ENCODE measurements at places on chromosomes 12 and 14.

DNA sequence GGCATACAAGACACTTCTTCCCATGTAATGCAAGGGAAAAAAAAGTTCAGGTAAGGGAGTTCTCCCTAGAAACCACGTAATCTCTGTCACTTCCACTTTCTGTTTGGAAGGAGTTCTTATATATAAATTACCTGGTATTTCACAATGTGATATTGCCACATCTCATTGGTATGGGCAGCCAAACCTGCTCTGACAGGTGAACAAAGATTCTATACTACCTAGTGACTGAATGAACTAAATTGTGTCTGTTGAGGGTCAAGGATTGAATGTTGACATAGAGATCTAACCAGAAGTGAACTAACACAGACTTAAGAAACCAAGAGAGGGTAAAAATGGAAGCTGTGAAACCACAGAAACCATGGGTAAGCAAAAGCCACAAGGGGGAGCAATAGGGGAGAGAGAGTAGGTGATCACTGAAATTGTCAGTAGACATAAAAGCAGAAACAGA, 161.3 kb downstream of the RPL10L start:
- DNase-seq, result no peak

DNA sequence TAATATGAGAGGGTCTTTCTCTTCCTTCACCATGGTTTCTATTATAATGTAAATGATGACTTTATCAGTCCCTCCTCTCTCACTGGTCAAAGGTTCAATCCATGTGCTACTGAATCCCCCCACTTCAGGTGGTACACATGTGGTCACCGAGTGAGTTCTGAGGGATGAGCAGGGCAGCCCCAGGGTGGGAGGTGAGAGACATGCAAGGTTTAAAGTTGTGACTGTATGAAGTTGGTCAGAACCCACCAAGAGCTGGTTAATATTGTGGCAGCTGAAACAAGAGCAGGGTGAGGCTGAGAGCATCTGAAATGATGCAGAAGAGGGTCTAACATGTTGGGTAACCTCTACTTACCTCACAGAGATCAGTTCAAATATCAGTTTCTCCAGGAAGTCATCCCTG, 444.7 kb upstream of the FBXO33 start:
- no peak for DNase-seq

GRCh38 chr12:116677202-116677661, 60.6 kb downstream of the SPRING1 start:
- no peak for DNase-seq

- DNase-seq, result no peak
These were observed 16.1 kb downstream of the PITPNM2 start for GRCh38 chr12:123134826-123135225.

DNA sequence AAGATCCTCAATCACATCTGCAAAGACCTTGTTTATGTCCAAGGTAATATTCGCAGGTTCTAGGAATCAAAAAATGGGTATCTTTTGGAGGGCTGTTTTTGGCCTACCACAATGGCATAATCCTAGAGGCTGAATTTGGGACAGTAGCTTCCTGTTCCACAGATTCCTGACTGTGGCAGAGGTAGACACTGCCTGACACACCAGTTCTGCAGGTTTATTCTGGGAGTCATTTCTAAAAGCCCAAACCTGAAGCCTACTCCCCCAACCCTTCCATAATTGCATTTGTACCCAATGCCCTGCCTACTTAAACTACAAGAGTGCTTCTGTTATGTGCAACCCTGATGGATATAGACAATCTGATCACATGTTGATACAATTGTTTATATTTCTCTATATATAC, 378.9 kb downstream of the PCNX1 start:
- no peak for DNase-seq

- no peak for DNase-seq
These were observed 3.5 kb downstream of the TAC3 start for GRCh38 chr12:57012600-57013465.

GRCh38 chr12:107480836-107481608, 204.6 kb upstream of the PWP1 start:
- DNase-seq, result no peak

DNA sequence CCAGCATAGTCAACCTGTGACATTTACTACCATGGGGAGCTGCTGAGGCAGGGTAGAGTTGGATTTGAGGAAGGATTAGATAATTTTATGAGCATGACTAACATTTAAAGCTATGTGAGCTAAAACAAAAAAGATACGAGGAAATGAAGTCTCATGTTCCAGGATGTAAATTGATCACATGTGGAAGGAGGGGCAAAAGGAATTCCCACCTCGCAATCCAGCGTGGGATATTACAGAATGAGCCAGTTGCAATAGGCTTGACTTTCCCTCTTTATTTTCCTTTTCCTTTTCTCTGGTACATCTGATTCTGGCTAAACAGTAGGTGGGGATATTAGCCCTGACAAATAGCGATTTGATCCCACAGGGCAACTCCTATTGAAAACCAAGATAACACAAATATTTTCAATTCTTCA, 214.9 kb upstream of the HMGA2 start:
- peak; percentile 70 for DNase-seq

- DNase-seq, result no peak
These were observed 12.7 kb downstream of the SLC11A2 start for GRCh38 chr12:51013441-51013840.

- DNase-seq, result no peak
These were observed 15.2 kb upstream of the CLIP1 start for GRCh38 chr12:122437656-122438121.

DNA sequence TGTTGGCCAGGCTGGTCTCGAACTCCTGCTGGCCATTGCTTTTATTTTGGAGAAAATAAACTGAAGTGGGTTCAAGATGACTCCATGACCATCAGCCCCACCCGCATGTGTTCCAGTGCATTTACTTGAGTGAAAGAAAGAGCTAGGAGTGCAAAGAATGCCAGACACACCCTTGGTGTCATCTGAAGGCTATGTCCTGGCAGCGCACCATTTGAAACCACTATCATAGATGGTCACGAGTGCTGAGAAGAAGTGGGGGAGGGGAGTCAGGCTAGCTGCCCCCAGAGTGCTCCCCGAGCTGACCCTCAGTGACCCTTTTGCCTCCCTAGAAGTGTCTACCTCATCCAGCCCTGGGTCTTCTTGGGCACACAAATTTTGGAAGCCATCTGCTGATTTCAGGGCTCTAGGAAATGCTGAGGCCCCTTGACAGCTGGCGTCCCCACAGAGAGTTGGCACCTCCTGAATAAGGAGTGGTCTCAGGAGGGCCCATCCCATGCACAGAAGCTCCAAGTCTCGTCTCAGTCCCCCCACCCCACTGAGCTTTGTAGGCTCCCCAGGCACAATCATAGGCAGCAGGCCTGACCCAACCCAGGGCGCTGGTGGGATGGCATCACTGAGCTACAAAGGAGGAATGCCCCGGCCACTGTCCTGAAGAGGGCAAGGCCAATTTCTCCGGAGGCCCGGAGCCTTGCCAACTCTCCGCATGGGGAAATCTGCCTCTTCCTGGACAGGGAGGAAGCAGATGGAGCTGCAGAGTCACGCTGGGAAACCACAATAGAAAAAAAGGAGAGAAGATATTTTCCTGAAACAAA, 28.0 kb downstream of the PXN start:
- peak; percentile 56 for DNase-seq

GRCh38 chr14:85234156-85235025, 295.6 kb upstream of the FLRT2 start:
- no peak for DNase-seq

DNA sequence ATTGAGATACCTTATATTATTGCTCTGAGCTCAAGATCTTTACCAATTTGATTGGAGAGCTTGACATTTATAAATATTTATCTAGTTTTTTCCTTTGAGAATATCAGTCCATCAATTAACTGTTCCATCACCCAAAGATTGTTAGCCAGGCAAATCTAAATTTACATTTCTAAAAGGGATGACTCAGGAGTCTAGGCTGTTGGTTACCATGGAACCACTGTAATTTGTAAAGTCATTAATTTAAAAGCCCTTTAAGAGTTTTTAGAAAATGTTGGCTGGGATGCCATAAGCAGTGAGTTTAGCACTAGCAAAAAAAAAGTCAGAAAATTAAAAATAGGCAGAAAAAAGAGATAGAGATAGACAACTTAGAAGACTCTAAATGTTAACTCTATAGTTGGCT, 19.5 kb upstream of the SERPINA1 start:
- no peak for DNase-seq

DNA sequence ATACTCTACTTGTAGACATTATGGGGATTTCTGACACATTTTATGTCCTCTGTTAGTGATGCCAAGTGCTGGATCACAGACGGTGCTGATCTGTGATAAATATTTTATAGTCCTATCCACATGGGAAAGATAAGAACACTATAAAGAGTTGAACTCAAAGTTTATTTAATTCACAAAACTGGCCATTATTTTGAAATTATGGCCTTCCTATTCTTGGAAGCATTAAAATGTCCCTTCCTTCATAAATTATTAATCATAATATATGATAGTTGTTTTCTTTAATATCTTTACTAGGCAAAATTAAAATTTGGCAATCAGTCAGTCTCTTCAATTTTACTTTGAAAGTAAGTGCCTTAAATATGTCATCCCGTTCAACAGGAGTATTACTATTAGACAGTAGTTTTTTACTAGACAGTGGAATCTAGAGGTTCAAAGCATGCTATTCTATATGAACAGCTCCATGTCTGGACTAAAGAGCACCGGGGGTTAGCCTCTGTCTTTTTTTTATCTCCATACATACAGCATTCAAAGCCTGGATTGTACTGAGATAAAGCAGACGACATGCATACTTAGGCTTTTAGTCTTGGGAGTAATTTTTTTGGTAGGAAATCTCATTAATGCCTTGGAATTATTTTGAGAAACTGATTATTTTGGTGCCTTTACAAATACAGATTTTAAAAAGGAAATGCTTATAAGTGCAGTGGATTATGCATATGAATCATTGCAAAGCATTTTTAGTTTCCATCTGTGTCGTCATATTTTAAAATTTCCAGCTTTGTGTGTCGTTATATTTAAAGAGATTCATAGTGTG, 306.1 kb upstream of the RGS6 start:
- DNase-seq, result no peak

GRCh38 chr14:69355607-69356281, 42.4 kb downstream of the ERH start:
- DNase-seq, result no peak

GRCh38 chr14:45716572-45716971, 463.6 kb upstream of the MIS18BP1 start:
- no peak for DNase-seq

GRCh38 chr14:20332788-20333493, at the start of gene CCNB1IP1:
Gene CCNB1IP1 (minus strand): TSS chr14:20333279. CDS start chr14:20316523, 16,756 bp downstream.
- DNase-seq, result peak; percentile 44

DNA sequence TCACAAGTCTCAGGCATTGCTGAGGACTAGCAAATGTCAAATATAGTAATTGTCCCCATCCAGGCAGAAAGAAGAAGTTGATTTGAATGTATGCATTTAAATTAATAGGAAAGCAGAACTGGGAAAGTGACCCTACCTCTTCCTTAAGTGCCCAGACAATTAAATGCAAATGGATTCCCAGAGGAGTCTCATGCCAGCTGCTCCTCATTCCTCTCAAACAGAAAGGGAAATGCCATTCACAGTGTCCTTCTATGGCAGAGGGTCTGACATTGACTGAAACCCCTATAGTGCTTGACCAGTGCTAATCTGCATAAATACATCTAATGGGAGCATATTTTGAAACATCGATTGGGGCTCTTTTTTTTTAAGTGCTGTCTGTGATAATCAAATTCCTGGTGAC, 292.4 kb upstream of the SEL1L start:
- DNase-seq, result no peak

- DNase-seq, result no peak
These were observed 43.4 kb downstream of the SAMD4A start for GRCh38 chr14:54610051-54610977.

GRCh38 chr14:28779456-28779855, 12.9 kb downstream of the FOXG1 start:
- DNase-seq, result no peak

GRCh38 chr12:81570234-81570633, 188.9 kb downstream of the PPFIA2 start:
- no peak for DNase-seq

DNA sequence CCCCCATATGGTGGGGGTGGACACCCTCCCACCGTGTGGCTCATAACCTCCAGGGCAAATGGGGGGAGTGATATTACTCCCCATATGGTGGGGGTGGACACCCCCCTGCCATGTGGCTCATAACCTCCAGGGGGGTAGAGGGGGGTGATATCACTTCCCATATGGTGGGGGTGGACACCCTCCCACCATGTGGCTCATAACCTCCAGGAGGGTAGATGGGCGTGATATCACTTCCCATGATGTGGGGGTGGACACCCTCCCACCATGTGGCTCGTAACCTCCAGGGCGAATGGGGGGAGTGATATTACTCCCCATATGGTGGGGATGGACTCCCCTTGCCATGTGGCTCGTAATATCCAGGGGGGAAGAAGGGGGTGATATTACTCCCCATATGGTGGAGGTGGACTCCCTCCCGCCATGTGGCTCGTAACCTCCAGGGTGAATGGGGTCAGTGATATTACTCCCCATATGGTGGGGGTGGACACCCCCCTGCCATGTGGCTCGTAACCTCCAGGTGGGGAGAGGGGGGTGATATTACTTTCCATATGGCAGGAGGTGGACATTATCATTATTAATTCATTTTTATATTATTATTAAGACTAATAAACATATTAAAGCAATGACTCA, 51.2 kb upstream of the OXA1L start:
- no peak for DNase-seq

GRCh38 chr14:29928117-29928640, 532 bp upstream of the PRKD1 start:
- no peak for DNase-seq

DNA sequence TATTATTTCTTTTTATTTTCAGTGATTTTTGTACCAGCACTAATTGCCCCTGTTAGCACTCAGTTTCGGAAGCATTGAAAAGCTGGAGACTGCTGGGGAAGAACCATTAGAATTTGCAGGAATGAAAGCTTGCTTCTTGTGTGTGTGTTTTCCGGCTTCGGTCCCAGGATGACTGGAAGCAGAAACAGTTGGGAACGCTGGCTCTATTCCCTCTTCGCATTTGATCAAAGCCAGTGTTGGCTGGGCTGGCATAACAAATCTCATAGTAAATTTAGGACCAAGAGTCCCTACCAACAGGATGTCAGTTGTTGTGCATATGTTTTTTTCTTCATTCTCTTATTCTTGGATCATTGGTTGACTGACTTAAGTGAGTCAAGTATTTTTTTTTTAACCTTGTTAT, 53.6 kb upstream of the TRAF3 start:
- DNase-seq, result no peak

DNA sequence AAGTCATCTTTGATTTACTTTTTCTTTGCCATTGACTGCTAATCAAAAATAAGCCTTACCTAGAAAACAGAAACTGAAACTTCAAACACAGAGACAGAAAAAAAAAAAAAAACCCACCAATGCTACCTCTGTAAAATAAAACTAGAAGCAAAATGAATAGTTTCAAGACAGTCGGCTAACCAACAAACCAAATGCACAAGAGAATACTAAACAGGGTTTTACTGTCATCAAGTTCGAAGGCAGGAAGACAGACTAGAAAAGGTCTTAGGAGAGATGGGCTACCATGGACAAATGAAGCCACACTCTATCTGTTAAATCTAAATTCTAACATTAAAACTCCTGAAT, 59.5 kb downstream of the SEL1L start:
- DNase-seq, result no peak

Measured in smooth muscle cell of the brain vasculature (primary cell).